ENCODE measurements at places on chromosomes 13 and 19.
A peak's percentile ranks its signal among the peaks of the same experiment; 100 is the strongest.

DNA sequence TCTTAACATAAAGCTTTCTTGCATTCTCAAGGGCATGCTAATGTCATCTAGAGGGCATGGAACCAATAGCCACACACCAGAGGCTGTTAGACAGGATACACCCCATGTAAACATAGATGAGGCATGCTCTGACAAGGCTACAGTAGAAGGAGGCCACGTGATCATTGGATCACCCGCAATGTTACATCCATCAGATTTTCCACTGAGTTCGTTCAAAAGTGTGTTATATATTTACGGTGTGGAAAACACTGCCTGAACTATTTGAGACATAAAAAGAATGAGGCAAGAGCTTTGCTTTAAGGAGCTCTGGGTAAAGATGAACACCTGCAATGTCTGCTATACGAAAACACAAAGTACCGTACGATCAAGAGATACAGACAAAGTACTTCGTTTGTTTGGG, 817.5 kb upstream of the SLC10A2 start:
- no peak for DNase-seq

- DNase-seq, result no peak
These were observed 51.3 kb downstream of the ERICH6B start for GRCh38 chr13:45564133-45564776.

DNA sequence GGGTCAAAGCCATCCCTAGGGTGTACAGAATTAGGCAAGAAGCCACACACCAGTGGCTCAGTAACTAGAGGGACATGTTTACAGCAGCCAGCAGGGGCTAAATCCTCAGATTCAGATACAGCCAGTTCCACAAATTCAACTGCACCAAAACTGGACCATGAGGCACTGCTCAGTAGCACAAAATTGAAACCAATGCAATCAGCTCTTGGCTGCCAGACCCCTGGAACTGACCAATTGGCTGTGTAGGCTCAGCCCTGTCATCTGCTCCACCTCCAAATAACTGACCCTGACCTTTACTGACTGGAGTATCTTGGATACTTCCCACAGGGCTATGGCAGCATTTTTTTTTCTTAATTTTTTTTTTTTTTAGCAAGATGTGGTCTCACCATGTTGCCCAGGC, 226.5 kb downstream of the FOXO1 start:
- no peak for DNase-seq

DNA sequence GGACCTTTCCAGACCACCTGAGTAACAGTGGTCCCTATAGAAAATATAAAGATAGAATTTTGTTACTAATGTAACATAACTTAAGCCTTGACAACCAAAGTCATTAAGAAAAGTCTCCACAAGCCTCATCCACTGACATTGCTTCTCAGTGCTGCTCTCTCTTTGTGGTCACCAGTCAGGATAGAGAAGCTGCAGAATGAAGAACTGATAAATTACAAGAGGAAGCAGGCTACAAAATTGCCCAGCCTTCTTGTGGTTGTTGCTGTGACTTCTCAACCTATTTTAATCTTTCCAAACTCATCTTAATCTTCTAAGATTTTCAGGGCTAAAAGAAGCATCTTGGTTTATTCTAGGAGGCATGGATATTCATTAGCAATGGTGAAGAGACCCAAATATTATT, 343.8 kb downstream of the MZT1 start:
- no peak for DNase-seq

DNA sequence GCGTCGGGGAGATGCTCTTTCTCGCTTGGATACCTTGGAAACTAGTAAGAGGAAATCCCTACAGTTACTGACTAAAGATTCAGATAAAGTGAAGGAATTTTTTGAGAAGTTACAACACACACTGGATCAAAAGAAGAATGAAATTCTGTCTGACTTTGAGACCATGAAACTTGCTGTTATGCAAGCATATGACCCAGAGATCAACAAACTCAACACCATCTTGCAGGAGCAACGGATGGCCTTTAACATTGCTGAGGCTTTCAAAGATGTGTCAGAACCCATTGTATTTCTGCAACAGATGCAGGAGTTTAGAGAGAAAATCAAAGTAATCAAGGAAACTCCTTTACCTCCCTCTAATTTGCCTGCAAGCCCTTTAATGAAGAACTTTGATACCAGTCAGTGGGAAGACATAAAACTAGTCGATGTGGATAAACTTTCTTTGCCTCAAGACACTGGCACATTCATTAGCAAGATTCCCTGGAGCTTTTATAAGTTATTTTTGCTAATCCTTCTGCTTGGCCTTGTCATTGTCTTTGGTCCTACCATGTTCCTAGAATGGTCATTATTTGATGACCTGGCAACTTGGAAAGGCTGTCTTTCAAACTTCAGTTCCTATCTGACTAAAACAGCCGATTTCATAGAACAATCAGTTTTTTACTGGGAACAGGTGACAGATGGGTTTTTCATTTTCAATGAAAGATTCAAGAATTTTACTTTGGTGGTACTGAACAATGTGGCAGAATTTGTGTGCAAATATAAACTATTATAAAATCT, 2.7 kb upstream of the KCNRG start:
- DNase-seq, result no peak

- no peak for DNase-seq
These were observed 6.8 kb downstream of the CSNK1G2 start for GRCh38 chr19:1947651-1948209.

- no peak for DNase-seq
These were observed 45.6 kb upstream of the WDFY2 start for GRCh38 chr13:51538591-51539179.

GRCh38 chr19:8366121-8366581, 2.2 kb downstream of the ANGPTL4 start:
- DNase-seq, result no peak

GRCh38 chr13:74904556-74904955, 577.4 kb downstream of the TBC1D4 start:
- no peak for DNase-seq

GRCh38 chr19:4541114-4541805, 1.4 kb upstream of the LRG1 start:
- DNase-seq, result no peak

GRCh38 chr19:13002166-13002898, 7.1 kb downstream of the NFIX start:
- DNase-seq, result no peak

DNA sequence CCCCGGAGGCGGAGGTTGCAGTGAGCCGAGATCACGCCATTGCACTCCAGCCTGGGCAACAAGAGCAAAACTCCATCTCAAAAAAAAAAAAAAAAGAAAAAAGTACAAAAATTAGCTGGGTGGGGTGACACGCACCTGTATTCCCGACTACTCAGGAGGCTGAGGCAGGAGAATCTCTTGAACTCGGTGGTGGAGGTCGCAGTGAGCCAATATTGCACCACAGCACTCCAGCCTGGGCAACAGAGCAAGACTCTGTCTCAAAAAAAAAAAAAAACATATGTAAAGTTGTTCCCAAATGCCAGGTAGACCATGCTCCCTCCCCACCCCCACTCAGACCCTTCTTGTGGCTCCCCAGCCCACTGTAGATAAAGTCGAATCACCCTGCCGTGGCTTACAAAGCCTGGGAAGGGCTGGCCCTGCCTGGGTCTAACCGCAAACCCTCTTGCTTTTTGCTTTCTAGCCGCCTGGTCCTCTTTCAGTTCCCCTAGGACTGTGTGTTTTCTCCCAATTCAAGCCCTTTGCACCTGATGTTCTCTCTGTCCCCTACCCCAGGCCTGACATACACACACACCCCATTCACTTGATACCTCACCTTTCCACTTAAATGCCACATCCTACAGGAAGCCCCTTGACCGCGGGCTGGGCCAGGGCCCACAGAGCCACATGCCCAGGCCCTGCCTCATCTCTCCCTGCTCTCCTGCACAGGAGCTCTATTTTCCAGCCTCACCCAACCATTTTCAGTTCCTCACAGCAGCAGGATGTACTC, 34.4 kb downstream of the MAP4K1 start:
- no peak for DNase-seq

- no peak for DNase-seq
These were observed 748 bp downstream of the RAB4B start for GRCh38 chr19:40778706-40779284.

DNA sequence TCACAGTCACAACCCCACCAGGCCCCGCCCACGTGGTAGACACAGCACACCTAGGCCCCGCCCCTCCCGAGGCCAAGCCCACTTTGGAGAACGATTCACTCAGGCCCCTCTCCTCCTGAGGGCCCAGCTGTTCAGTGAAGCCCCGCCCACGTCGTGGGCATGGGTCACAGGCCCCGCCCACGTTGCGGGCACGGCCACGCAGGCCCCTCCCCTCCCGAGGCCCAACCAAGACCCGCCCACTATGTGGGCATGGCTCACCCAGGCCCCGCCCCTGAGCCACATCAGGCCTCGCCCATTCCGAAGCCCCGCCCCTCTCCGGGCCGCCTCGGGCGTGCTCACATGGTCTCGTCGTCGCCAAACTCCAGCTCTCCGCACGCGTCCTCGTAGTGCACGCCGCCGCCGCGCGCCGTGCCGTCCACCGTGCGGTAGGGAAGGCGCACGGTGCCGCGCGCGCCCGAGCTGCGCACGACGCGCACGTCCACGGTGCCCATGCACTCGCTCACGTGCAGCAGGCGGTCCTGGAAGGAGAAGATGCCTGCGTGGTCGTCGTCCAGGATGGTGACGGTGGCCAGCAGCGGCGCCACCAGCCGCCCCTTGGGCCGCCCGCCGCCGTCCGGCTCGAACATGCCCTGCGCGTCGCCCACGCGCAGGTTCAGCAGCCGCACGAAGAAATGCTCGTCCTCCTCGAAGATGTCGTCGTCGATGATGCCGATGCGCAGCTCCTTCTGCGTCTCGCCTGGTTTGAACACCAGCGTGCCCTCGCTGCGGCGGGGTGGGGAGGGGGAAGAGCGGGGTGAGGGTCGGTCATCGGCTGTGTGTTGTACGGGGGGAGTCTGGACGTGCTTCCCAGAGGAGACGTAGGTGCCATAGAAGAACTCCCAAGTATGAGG, 24.0 kb downstream of the SLC8A2 start:
- peak; percentile 19 for DNase-seq

DNA sequence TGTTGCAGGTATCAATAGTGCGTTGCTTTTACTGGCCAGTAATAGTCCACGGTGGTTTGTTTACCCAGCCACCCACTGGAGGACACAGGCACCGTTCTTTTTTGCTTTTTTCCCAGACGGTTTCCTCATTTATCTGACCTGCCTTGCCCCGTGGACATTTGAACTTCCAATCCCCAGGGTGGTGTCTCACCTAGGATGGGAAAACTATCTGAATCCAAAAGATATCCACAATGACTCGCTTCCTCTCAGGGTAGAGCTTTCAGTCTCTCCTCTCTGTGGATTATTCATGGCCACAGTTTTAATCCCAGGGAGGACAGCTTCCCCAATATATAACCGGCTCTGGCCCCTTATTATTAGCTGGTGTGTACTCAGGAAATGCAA, 170.8 kb downstream of the FOXO1 start:
- DNase-seq, result no peak

DNA sequence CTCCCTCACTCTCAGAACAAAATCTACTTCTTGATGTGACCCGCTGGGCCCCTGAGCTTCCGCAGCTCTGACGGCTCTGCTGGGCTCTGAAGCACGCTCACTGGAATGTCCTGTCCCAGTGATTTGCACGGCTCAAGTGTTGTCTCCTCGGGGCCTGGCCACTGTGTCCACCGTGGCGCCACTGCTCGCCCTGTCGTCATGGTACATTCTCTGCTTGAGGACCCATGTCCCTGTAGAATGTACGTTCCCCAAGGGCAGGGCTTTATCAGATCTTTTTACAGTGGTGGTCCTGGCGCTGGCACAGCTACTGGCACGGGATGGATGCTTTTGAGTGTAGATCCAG, 12.1 kb downstream of the KLHL26 start:
- no peak for DNase-seq

GRCh38 chr19:10797541-10798256, 38.3 kb downstream of the TMED1 start:
- peak; percentile 91 for DNase-seq

DNA sequence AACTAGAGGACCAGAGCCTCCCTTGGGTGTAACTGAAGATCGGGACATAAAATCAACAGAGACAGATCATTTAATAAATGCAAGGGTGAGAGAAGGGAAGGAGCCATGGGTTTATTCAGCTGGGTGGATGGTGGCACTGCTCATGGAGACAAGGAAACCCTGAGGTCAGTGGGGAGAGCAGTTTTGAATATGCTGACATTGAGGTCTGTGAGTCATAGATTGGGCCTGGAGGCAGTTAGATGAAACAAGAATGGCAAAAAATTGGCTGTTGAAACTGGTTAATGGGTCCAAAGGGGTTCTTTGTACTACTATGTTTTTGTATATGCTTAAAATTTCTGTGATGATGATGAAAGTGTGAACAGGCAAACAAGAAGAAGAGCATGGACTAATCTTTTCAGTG, 5.1 kb upstream of the GTF3A start:
- DNase-seq, result no peak

GRCh38 chr19:2780284-2780683, 2.8 kb downstream of the SGTA start:
- DNase-seq, result no peak
